Muscle of back (tissue), 13 donors: ENCODE measurements at places on chromosomes 5 and 9.

- DNase-seq, result no peak
Observed at GRCh38 chr5:181045316-181045715, 5.2 kb downstream of the BTNL9 start.

GRCh38 chr9:112378328-112379176, 1.4 kb upstream of the HSDL2 start:
- no peak for DNase-seq

GRCh38 chr9:126879288-126879687, 18.8 kb downstream of the ZBTB34 start:
- DNase-seq, result no peak

DNA sequence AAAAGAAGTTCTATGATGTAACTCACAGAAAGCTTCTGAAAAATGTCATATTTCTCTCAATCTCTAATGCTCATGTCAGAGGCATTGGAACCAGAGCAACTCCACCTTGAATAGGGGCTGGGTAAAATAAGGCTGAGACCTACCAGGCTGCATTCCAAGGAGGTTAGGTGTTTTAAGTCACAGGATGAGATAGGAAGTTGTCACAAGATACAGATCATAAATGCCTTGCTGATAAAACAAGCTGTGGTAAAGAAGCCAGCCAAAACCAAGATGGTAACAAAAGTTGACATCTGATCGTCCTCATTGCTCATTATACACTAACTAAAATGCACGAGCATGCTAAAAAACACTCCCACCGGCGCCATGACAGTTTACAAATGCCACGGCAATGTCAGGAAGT, 411.1 kb upstream of the GRIA1 start:
- DNase-seq, result no peak

- no peak for DNase-seq
Observed at GRCh38 chr5:109614301-109614700, 75.4 kb upstream of the MAN2A1 start.

GRCh38 chr5:143693651-143694252, 118.2 kb upstream of the HMHB1 start:
- DNase-seq, result peak; percentile 74

- no peak for DNase-seq
Observed at GRCh38 chr5:74888117-74888516, 21.9 kb upstream of the FAM169A start.

DNA sequence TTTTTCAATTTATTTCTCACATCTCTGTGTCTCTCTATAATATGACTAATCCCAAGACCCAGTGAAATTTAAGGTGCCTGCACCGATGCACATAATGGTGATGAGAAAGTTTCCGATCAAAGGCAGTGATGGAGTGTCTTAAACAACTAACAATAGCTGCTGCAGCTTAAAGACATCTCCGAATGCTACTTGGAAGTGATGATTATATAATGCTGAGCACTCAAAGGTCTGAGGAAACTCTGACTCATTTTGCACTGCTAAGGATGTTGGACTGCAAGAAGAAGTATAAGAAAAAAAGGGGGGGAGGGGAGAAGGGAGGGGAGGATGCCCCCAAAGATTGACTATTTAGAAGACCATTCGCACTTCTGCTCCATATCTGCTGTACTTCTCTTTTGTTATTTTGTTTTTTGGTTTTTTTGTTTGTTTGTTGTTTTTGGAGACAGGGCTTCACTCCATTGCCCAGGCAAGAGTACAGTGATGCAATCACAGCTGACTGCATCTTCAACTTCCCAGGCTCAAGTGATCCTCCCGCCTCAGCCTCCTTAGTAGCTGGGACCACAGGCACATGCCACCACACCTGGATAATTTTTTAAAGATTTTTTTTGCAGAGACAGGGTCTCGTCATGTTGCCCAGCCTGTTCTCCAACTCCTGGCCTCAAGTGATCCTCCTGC, 192.2 kb downstream of the HSD17B3 start:
- DNase-seq, result peak; percentile 30

- DNase-seq, result no peak
Observed at GRCh38 chr5:149453618-149454415, 74.7 kb upstream of the IL17B start.

- no peak for DNase-seq
Observed at GRCh38 chr5:180424094-180424493, 70.1 kb upstream of the CNOT6 start.

DNA sequence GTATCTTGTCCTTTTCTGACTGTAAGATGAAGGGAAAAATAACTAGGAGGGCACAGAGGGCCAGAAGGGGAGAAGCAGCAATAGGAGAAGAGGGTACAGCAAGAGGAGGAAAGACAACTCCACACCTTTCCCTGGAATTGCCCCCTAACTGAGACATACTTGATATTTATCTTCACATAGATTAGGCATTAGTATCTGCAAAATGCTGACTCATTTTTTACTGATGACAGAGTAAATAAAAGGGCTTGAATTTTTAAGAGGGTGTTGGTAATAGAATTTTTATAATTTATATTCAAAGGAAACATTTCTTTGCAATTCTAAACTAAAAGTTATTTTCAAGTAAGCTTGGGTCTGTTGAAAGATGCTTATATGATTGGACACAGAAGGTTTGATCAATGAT, 86.8 kb upstream of the PRRC1 start:
- DNase-seq, result no peak

- no peak for DNase-seq
Observed at GRCh38 chr9:114351932-114352331, 22.3 kb downstream of the ORM2 start.
